Cortex of kidney (tissue), 1 donor: ENCODE measurements at places on chromosomes 1 and 21.

DNA sequence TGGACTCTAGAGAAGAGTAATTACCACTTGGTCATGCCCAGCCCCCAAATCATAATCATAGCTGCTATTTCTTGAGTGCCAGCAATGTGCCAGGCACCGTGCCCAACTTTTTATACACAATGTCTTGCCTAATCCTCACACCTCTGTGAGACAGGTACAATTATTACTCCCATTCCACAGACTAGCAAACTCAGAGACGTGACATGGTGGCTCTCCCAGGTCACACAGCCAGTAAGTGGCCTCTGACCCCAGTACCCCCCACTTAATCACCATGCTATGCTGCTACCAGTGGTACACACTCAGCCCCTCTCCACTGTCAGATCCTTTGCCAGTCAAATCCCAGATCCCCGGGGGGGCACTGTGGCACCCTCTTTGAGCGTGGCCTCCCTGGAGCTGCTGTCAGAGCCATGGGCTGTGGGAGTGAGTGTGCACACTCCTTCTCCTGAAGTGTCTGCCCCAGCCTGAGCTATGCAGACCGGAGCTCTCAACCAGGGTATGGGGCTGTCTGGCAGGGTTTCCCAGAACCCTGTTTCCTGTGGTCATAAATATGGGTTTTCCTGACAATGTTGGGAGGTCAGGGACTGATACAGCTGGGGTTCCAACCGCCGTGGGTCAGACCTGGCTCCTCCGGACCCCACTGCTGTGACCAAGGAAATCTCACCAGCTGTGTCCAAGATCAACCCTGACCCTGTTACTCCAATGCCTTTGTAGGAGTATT, 51.8 kb downstream of the LACTBL1 start:
- no peak for DNase-seq

DNA sequence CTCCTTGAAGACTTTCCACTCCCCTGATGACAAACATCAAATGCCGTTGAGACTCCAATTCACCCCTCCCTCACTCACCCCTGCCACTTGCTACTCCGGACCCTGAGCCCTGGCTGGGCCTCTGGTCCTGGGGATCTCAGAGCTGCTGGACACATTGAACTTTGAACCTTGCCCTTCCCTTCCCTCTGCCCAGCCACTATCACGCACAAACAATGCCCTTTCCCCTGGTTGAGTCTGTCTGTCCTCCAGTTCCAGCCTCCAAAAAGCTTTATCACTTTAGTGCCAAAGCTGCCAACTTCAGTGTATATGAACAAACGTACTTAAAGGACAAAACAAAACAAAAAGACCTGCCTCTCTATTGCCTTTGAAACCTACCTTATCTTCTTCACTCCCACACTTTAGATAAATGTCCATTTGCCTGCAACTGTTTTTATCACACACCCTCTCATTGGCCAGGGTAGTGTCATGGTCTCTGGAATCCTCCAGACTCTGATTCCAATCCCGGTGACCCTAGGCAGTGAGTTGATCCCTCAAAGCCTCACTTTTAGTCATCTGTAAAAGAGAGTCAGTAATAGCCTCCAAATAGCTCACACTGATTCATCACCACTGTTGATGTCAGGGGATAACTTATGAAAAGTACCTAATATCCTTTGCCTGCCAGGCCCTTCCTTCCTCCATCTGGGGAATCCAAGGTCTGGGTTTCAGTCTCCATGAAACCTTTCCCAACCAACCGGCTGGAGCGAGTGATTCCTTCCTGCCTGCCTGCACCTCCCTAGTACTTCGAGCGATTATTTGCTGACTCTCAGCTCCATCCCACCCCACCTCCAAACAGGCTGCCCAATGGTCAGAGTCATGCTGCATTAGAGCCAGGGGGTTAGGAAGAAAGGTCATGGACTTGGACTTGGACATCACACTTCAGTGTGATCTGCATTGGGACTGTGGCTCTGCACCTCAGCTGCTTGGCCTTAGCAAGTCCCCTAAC, 15.9 kb upstream of the SPOCD1 start:
- no peak for DNase-seq

DNA sequence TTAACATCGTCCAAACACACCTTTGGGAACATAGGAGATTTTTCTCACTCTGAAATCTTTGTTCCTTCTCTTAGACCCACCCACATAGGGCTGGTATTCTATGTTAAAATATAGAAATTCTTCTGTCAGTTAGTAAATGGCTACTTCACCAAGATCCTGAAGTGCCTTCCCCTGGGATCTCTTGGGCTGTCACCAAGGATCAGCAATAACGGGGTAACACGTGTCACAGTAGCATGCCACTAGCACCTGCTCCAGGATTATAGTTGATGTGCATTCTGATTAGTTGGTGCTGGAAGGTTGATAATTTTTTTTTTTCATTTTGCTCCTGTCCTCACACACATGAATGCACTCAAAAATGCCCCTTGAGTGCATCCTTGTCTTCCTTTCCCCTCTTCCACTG, 298.7 kb downstream of the NTNG1 start:
- no peak for DNase-seq

GRCh38 chr1:156711011-156711817, 5.8 kb upstream of the CRABP2 start:
- no peak for DNase-seq

DNA sequence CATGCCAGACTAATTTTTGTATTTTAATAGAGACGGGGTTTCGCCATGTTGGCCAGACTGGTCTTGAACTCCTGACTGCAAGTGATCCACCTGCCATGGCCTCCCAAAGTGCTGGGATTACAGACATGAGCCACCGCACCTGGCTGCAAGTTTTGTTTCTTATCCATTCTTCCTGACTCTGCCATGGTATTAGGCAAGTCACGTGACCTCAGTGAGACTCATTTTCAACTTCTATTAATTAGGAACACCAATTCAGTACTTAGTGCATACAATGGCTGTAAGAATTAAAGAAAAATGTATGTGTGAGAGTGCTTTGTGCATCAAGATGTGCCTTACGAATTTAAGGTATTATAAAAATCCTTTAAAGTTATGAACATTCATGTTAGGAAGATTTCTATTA, 111.2 kb downstream of the CACNA1E start:
- no peak for DNase-seq

DNA sequence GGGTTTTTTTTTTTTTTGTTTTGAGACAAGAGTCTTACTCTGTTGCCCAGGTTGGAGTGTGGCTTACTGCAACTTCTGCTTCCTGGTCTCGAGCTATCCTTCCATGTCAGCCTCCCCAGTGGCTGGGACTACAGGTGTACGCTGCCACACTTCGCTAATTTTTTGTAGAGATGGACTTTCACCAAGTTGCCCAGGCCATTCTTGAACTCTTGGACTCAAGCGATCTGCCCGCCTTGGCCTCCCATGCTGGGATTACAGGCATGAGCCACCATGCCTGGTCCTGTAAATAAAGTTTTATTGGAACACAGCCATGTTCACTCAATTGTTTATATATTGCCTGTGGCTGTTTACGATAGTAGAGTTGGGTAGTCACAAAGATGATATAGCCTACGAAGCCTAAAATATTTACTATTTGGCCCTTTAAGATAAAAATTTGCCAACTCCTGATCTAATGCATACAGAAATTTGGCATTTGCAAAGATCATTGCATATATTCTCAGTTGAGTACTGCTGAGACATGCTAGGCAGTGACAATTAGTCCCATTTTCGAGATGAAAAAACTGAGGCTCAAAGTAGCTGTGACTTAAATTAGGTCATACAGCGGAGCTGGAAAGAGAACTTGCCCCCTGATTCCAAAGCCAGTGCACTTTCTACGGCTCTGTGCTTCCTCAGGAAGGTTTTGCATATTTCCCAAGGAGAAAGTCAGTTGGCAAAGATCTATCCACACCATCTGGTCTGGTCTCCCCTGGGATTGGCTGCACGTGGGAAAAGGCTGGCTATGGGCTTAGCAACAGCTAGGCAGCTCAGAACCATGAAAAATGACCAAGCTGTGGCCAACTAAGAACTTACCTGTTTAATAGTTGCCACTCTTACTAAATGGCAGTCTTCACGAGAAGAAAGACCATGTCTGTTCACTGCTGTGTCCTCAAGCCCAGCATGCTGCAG, 19.4 kb downstream of the MECR start:
- no peak for DNase-seq

- DNase-seq, result no peak
Measured at GRCh38 chr1:31372051-31372450, 825 bp downstream of the FABP3 start.

GRCh38 chr1:193141804-193142203, 20.0 kb downstream of the CDC73 start:
- no peak for DNase-seq

DNA sequence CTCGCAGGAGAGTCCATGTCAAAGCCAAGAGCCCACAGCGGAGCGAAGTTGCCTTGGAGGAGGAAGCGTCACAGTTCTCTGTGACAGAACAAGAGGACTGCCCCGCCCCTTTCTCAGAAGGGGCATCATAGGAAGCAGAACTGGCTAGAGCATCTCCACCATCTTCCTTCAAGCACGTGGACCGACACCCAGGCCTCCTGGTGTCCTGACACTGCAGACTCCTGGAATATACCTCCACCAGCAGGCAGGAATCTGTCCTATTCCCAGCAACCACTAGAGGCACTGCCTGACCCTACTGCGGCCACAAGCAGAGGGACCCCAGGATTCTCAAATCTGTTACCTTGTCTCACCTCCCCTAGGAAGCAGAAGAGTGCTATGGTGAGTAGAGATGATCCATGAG, 37.8 kb downstream of the GPA33 start:
- DNase-seq, result no peak

DNA sequence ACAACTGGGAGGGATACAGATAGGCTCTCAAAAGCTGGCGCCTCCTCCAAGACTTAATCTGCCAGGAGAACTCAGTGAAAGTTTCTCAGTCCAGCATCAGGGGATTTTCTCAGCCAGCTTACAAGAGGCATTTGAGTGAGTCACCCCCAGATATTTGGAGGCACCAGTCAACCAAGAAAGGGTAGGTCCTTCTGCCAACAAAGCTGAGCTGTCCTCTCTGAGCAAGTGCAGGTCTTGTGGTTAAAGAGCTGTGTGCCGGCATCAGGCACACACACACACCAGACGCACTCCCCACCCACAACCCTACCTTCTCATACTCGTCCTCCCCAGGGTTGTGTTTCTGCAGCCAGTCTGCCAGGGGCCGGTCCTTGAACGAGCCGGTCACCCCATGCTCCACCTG, 27.0 kb upstream of the PPP1R15B start:
- DNase-seq, result no peak

DNA sequence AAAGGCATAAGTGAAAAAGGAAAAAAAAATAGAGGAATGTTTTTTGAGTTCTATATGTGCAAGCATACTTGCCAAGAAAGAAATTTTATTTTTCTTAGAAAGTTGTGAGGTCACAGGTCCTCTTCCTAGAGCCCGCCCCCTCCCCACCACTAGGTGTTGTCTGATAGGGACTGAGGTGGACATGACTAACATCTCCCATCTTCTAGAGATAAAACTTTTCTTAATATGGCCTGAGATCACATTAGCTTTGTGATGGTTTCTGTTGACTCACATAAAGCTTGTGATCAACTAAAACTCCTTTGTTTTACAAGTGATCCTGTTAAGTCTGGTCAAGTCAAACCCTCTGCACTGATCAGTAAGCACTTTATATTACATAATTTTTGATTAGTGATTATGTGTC, 33.4 kb upstream of the CITED4 start:
- no peak for DNase-seq

DNA sequence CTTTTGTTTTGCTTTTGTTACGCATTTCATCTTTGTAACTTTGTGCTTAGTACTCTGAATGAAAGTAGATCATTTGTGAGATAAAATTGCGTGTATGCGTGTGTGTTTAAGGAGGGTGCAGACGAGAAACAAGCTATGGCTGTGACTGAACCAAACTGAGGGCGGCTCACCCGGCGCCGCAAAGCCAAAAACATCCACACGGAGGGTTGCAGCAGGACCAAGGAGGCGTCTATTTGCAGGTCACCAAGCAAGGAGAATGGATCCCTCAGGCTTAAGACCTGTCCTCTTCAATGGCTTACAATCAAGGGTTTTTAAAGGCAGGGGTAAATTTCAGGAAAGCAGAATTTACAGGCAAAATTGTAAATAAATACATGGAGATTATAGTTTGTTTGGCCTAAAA, 12.8 kb downstream of the GCSAML start:
- DNase-seq, result no peak

- no peak for DNase-seq
Measured at GRCh38 chr1:180080439-180080838, 74.2 kb upstream of the QSOX1 start.

DNA sequence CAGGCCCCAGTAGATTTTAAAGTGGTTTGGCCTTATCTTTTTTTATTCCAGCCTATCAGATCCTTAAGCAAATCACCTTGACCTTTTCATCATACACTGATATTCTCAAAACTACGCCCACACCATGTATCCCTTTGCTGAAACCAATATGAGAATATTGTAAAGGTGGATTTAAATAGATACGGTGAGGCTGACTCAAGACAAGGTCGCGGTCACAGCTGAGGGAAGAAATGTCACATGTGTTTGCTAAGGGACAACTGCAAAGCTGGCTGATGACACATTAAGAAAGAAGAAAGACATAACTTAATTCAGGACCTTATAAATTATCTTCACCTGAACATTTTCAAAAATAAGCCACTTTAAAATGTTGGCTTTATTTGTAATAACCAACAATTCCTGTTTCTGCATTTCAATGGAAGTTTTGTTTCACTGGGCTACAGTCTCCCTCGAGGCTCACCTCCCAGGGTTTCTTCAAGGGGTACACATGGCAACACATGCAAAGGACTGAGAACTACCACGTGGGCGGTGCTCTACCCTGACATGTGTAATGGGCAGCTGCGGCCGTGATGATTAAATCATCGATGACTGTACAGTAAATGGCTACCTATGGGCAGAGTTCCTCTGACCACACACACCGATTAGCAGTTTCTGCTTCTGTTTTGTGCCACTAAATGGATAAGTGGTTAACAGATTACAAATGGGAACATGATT, 189.5 kb downstream of the SIPA1L2 start:
- no peak for DNase-seq

DNA sequence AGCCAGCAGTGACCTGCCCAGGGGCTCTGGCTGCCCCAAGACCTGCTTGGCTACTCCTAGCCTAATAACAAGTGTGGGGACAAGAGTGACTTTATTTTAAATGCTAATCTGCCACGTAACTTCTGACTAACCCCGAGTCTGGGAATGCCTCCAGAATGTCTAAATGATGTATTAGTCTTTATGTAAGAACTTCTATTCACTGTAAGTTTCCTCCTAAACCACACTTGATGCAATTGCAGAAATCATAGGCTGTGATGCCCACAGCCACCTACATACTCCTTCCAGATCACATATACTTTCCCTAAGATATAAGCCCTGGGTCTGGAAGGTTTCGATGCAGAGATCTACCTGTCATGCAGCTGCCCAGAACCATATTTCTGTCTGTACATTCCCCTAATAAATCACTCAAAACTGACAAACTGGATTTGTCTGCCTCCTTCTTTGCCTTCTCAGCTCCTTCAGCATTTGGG, 5.9 kb upstream of the VPS45 start:
- DNase-seq, result no peak

- DNase-seq, result no peak
Measured at GRCh38 chr21:45592208-45592619, 50.0 kb upstream of the SLC19A1 start.
